ENCODE measurements at places on chromosomes 2 and 18. TPM values are rescaled to one million over a fixed set of nuclear protein-coding genes. Genes with fewer than 3 reads are reported as not detected.

DNA sequence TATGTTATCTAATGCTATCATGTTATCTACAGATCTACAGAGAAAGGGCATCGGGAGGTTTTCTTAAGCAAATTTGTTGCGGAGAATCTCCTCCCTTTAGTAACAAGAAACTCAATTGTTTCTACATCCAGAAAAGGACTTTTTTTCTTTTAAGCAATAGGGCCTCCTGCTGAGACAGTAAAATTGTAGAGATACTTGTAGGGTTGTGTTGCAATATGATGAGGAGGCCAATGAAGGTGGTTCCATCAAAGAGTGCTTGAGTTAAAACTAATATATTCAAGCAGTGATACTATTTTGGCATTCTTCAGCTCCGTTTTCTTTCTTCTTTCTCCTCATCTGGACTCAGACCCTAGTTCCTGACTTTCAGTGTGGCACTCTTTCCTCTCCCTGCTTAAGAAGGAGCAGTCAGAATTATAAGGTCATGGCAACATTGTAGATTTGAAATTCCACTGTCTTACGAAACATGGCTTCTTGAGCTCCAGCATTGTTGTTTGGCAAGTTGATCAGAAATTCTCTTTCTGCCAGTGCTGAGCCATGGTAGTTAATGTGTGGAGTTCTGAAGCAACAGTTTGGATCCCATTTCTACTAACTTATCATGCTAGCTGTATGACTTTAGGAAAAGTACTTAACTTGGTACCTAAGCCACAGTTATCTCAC is 202.0 kb upstream of the SLC14A2 start:
- no peak for DNase-seq

DNA sequence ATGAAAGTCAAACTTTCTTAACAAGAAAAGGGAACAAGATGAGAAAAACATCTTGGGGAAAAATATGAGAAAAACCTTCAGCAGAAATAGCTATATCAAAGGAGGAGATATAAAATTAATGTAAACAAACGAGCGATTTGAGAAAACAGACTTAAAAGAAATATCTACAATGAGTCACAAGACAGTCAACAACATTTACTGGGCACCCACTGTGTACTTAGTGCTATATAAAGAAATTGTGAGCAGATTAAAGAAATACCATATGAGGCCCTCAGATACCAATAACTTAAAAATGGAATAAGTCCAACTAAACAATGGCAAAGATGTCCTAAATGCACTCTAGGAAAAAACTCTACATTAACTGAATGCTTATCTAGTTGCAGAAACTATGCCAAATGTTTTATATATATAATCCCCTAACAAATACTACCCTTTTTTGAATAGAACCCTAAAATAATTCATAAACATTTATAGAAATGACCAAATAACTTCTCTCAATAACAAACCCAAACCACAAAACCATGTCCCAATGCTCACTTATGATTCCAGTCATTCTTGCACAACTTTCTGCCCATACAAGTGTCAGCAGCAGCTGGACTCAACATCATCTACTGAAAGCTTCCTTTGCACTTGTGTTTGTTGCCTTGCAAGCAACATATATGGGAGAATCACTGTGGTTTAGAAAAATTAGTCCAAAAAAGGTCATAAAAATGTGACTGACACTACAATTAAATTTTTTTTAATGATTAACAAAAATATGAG is 83.5 kb downstream of the COBLL1 start:
- DNase-seq: no peak

DNA sequence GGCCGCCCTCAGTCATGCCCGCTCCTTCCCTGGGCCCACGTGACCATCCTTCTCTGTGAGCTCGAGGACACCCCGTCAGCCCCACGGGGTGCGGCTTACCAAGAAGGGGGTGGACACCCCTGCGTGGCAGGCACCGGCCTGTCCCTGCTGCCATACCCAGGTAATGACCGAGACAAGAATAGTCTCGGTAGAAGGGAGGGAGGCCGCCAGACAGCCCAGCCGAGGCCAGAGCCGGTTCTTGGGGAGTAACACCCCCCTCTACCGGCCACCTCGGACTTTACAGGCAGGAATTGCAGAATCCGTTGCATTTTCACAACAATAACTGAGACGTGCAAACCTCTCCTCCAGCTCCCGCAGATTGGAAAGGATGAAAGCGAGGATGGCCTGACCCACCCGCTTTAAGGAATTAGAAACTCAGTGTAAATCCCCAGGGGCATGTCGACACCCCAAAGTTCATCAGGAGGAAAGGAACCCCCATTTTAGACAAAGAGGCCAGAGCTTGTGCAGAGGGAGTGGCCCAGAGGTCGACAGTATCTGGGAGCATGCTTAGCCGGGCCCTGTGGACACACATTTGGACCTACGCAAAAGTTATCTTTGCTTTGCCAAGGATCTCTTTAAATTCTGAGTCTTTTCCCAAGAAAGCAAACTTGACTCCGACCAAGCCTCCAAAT is 60.1 kb upstream of the GLI2 start:
- no peak for DNase-seq

DNA sequence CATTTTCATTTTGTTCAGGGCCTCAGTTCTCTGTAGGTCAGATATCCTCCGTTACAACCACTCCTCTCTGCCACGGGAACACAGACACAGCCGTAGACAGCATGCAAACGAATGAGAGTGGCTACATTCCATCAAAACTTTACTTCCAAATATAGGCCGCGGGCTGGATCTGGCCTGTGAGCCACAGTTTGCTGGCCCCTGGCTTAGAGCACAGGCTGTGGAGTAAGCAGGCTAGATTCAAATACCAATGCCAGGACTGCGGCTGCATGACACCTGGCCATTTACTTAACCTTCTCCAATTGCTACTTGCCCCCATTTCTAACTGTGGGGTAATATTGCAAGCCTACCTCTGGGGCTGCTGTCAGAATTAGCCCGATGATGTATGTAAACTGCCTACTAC is 325.8 kb upstream of the POU3F3 start:
- no peak for DNase-seq

GRCh38 chr2:136051001-136051724 is 65.7 kb upstream of the DARS1 start:
- DNase-seq: no peak

DNA sequence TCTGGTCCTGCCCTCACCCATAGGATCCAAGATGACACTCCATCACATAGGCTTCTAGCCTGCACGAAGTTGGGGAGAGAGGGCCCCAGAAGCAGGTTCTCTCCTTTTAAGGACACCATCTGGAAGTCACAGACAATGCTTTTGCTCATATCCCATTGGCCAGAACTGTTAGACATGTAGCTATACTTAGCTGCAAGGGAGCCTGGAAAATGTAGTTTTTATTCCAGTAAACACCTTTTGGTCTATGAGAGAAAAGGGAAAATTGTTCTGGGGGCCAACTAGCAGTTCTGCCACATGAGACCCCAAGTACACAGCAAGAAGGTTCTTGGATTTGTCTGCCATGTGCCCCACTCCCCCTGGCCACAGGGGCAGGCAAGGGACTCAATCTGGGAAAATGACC is 206.1 kb downstream of the ZFP36L2 start:
- DNase-seq: no peak

DNA sequence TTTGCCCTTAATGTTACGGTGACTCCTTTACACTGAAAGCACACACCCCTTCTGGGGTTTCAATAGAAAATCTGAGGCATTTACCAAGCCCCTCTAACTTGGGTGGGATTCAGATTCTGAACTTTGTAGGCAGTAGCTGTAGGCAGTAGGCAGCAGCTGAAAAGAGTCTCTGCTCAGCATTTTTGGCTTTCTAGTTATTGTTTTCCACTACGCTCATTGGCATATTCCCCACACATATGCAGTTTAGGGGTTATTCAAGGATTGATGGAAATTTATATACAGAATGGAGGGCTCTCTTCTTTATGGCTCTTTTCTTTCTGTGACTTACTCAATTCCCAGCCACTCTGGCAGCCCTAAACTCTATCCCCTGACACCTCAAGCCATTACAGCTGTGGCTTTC is 232.7 kb upstream of the REV1 start:
- no peak for DNase-seq

DNA sequence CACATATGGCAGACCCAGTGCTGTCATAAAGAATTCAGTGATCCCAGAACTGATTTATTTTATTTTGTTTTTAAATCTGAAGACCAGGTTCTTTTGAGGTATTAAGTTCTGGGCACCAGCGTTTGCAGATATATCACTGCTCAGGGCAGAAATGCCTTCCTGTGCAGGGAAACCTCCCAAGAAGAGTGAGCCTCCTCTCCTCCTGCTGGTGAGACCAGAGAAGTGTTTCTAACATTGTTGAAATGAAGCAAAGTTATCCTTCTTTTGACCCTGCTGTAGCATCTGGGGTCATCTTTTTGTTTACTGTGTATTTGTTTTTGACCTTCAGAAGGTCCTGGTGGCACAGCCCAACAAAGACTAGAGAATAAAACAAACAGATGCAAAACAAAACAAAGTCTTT is 94.0 kb downstream of the AQP4 start:
- no peak for DNase-seq

- DNase-seq: no peak
These were observed 891.4 kb downstream of the CCDC85A start for GRCh38 chr2:57075226-57075625.

DNA sequence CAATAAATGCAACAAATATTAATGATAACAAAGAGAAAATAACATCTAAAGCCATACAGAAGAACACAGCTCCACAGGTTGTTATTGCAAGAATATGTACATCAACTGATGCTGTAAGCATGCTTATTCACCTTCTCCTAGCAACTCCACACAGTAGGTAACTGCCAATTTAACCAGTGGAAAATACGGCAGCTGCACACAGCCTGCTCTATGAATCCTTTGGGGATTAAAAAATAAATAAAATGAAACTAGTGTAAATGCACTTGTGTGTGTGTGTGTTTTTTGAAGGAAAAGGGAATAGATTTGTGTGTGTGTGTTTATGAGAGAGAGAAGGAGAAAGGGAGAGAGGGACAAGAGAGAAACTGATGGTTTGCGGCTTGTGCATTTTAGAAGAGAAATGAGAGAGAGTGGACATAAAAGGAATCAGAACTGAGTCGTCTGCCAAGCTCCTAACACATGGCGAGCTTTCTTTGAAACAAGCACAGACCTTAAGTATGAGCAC is 96.2 kb upstream of the PDE1A start:
- DNase-seq: no peak

- no peak for DNase-seq
These were observed 122.7 kb downstream of the TWIST2 start for GRCh38 chr2:238970553-238971081.

DNA sequence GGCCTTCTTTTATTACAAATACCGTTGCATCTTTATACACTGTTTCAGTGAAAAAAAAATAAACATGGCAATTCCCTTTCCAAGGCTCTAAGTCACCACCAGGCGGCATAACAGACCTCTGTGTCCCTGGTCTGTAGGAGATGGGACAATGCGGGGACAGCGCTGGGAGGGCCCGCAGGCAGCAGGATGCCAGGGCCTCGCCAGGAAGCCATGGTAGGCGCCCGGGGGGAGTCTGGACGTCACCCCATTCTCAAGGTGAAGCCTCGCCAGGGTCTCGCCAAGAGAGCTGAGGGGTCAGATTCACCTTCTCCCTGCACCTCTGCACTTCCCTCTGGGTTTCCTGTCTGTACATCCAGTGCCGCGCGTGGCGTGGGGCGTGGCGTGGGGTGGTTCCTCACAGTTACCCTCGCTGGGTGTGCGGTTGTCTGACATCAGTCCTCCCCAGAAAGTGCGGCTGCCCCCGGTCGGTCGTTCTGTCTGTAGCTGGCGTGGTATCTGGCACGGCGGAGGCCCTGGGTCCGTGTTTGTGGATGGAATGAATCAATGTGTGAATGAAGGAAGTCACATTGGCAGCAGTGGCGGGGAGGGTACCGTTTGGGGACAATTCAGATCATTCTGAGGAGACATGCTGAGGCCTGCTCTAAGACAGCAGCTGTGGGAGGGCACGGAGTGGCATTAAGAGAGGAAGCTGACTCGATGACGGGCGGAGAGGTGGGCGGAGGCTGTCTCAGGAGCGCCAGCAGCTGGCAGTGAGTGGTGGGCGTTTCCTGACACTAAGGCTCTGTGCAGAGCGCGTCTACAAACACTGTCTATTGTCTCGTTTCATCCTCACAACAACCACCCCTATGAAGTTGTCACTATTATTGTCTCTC is 46.0 kb downstream of the LRRFIP1 start:
- no peak for DNase-seq

- DNase-seq: no peak
These were observed 41.7 kb downstream of the AKAIN1 start for GRCh38 chr18:5155218-5155906.

DNA sequence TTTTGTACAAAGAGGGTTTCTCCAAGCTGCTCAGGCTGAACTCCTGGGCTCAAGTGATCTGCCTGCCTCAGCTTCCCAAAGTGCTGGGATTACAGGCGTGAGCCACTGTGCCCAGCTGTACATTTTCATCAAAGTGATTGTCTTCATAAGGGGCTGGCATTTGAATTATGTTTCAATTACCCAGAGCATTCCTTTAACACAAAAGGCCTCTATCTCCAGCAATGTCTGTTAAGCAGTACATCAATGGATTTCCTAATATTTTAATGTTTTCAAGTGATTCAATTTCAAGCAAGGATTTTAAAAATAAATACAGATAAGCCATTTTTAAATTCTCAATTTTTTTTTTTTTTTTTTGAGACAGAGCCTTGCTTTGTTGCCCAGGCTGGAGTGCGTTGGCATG is 50.9 kb upstream of the AP1S3 start:
- DNase-seq: no peak

- DNase-seq: no peak
These were observed 53.2 kb downstream of the SH3BP4 start for GRCh38 chr2:235005023-235005422.

GRCh38 chr2:37367310-37367709 is 22.9 kb downstream of the QPCT start:
- no peak for DNase-seq

- DNase-seq: peak; percentile 49
These were observed 1.1 kb downstream of the MAP4K3 start for GRCh38 chr2:39435741-39436591.

- no peak for DNase-seq
These were observed 571.2 kb downstream of the ZEB2 start for GRCh38 chr2:143948710-143949109.

- DNase-seq: no peak
These were observed 24.3 kb upstream of the IKZF2 start for GRCh38 chr2:213175673-213176247.

GRCh38 chr2:218125626-218126080 is at the start of gene CXCR2:
CXCR2 (plus strand) TSS chr2:218126028; CDS start chr2:218134802, 8,774 bp downstream.
- DNase-seq: no peak

GRCh38 chr18:63987743-63988142 is 17.9 kb downstream of the SERPINB8 start:
- no peak for DNase-seq

- no peak for DNase-seq
These were observed 735.0 kb downstream of the CCDC85A start for GRCh38 chr2:56918790-56919189.

- DNase-seq: no peak
These were observed 339.7 kb downstream of the TNS1 start for GRCh38 chr2:217662984-217663602.

Gene ZNF521
- 48.3 TPM for polyA plus RNA-seq

Gene IL37
- 0.13 TPM for polyA plus RNA-seq

Gene ACADL
- 20.6 TPM for polyA plus RNA-seq

Gene ADAM23
- polyA plus RNA-seq: 3.0 TPM

Gene CRYGC
- not detected for polyA plus RNA-seq

Gene NXPH2
- polyA plus RNA-seq: 4.2 TPM

Gene RGPD3
- polyA plus RNA-seq: 0.46 TPM

Gene ATP6V1C2
- 7.1 TPM for polyA plus RNA-seq

Gene APCDD1
- 85.1 TPM for polyA plus RNA-seq

Gene RIT2
- polyA plus RNA-seq: 0.22 TPM

Gene CELF4
- polyA plus RNA-seq: 3.4 TPM

All from left renal cortex interstitium (tissue), 4 donors.